ENCODE measurements at places on chromosomes 1 and 21.

DNA sequence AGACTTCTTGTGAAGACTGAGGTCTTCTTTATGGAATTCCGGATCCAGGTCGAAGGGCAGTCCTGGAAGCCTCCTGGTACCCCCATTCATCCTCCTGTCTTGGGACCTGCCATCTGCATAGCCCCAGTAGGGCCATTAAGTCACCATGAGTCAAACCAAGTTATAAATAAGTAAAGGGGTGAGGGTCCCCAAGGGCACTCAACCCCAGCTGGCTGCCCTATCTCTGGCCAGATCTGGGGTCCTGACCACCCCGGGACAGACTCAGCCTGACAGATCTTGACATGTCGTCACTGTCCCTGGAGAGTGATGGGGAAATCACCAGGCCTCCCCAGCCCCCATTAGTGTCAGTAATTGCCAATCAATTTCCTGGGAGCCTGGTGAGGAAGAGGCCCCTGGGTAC, 108.7 kb downstream of the EPHB2 start:
- no peak for DNase-seq

- DNase-seq, result no peak
These were observed at the start of gene GRHL3 for GRCh38 chr1:24319312-24319863. TSS of gene GRHL3 (plus strand) at chr1:24319357. CDS start at chr1:24319552, 195 bp downstream.

GRCh38 chr21:28801906-28802305, 190.8 kb downstream of the LTN1 start:
- no peak for DNase-seq

DNA sequence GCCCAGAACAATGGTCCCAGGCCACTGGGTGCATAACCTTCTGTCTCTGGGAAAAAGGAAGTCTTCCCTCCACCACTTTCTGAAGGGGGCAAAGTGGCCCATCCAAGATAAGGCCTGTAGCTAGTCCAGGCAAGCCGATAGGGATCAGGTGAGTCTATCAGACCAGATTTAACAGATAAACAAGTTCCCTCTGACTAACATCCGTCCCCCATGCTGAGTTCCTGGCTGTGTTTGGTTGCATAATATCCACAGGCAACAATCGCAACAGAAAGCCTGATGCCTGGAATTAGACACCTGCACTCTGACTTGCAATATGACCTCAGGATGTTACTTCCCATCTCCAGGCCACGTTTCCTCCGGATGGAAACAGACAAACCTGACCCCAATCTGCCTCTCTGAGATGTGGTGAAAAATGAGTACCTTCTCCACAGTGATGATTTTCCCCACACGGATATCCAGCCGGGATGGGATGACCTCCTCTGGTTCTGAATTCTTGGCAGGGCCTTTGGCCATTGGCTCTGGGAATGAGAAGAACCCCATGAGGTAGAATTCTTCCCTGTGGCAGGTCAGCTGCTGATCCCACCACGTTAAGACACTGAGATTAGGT, 36.4 kb downstream of the YARS1 start:
- no peak for DNase-seq

Data from T-cell (primary cell).